A172 (cell line): ENCODE measurements at places on chromosomes 7 and 10. TPM values are rescaled to one million over a fixed set of nuclear protein-coding genes. Genes with fewer than 3 reads are reported as not detected.

AFAP1L2 gene
- 0.50 and 1.4 TPM in 2 replicates for total RNA-seq

DNA sequence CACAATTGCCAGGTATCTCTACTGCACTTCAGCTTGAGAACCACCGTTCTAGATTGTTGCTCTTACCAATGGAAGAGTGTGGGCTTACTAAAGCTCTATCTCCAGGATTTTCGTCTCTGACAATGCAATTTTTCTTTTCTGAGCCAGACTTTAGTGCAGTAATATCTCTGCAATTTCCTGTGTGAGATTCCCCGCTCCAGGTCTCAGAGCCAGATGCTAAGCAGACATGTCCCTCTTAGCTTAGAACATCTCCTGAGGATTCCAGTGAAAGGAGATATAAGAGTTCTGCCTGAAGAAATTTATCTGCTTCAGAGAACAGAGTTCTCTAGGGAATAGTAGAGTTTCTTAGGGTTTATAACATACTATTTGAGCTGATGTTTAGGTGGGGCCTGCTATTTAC lies 82.0 kb downstream of the SND1 start:
- DNase-seq, result no peak

DNA sequence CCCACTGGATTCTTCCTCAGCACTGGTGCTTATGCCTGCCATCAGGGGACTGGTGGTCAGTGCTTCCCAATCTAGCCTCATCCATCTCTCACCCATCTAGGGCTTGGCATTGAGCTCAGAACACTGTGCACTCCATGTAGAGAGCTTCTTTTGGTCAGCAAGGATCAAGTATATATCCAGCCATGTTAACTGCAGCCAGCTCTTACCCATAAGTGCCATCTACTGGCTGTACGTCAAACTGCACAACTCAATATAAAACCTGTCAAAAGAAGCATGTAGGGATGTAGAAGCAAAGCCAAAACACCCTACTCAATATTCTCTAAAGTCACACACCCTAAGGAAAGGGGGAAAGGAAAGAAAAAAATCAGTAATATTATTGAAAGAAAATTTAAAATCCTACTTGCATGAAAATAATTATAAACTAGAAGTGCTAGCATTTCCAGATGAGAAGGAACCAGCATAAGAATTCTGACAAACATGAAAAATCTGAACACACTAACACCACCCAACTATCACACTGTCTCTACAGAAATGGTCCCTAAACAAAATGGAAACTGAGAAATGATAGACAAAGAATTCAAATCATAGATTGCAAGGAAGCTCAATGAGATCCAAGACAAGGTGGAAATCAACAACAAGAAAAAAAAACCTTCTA lies 531.1 kb upstream of the STEAP1 start:
- DNase-seq, result peak; percentile 53

PILRA gene
- total RNA-seq, result not detected in 2 replicates

CALCR gene
- 0.10 and 0.98 TPM in 2 replicates for total RNA-seq

DNA sequence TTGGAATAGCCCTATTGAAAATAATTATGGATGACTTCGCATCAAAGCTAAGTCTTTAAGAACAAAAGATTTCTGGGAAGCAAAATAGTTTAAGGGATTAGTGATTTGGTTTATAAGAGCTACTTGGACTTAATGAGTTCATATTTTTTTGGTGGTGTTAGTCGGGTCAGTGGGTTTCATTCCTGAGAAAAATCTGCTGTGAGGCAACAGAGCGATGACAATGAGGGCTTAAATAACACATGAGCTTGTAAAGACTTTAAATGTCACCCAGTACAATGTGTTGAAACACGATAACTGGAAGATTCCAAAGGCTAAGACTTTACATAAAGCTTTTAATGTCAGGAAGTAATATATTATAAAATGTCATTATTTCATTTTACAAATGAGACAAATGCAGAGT lies 178.8 kb downstream of the ARL4A start:
- no peak for DNase-seq

UNC5B gene
- total RNA-seq, result 2.3 and 4.6 TPM in 2 replicates

GRCh38 chr10:11236234-11236633 lies 218.6 kb downstream of the CELF2 start:
- DNase-seq, result no peak

DNA sequence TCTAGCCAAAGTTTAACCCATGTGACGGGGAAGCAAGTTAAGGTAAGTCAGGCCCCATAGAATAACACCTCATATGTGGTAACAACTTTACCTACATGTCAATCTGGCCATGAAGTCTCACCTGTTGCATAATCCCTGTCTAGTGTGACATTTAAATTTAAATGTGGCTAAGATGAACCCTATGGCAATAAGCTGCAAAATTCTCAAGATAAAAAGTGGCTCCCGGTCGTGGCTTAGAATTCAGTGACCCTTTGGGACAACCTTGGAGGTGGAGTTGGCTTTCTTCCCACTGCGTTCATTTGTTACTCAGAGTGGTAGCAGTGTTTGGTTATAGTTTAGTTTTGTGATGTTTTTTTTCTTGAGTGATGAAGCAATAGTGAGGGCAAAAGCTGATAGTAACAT lies 90.6 kb downstream of the ARID5B start:
- no peak for DNase-seq

- no peak for DNase-seq
These were observed 216.6 kb downstream of the AGMO start for GRCh38 chr7:15345216-15345615.

- peak; percentile 47 for DNase-seq
These were observed 194.8 kb upstream of the PTN start for GRCh38 chr7:137538361-137538762.

GRCh38 chr7:30846378-30846777 lies 65.3 kb upstream of the AQP1 start:
- peak; percentile 21 for DNase-seq

SYNPO2L gene
- total RNA-seq, result 0.14 TPM in 1 of 2 replicates, not detected in the other

DNA sequence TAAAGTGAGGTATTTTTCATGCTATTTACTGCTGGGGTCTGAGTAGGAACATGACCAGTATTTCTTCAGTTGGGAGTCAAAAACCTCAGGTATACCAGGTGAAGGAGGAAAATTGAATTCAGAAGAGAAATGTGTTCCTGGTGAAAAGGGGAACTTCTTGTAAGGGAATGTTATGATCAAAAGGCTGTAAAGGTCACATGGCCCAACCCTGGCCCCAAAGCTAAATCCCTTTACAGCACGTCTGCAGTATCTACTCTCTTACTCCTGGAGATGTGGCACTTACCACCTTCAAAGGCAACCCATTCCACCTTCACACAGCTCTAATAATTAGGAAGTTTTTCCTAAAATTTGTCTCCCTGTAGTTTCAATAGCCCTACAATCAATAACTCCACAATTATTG lies 15.2 kb downstream of the PIK3AP1 start:
- no peak for DNase-seq

PIK3AP1 gene
- 12.1 and 17.2 TPM in 2 replicates for total RNA-seq

PRKG1 gene
- 0.05 and 0.22 TPM in 2 replicates for total RNA-seq

GRCh38 chr7:135536150-135536549 lies 21.6 kb upstream of the NUP205 start:
- DNase-seq, result no peak

TRIL gene
- total RNA-seq, result not detected in 2 replicates

MKX gene
- total RNA-seq, result 185 and 203 TPM in 2 replicates

TRUB1 gene
- total RNA-seq, result 57.0 and 63.4 TPM in 2 replicates
